ENCODE measurements at places on chromosomes 11 and 22. TPM values are rescaled to one million over a fixed set of nuclear protein-coding genes. Genes with fewer than 3 reads are reported as not detected.

DNA sequence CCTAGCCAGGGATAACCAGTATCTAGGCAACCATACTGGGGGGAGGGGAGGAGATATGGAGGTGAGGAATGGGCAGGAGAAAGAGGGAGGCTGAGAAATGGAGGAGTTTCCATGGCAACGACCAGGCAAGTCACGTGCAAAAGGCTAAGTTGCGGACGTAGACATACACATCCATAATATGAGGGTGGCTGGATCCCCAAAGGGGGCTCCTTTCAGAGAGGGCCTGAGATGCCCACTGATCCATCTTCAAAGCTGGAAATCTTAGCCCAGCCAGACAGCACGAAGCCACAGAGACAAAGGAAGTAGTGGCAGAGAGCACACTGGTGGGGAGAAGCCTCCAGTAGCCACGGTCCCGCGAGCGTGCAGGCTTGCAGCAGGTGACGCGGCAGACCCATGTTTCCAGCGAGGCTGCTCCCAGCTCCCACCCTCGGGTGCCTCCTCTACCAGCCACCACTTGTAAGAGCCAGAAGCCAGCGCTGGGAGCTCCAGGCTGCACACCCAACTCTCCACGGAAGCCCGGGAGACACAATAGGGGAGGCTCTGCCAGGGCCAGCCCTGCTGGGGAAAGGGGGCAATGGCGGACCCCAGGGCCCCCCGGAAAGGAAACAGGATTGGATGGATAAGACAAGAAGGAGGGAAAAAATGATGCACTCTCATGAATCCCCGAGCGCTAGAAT, 938 bp downstream of the FXYD6 start:
- DNase-seq = peak; percentile 31

DNA sequence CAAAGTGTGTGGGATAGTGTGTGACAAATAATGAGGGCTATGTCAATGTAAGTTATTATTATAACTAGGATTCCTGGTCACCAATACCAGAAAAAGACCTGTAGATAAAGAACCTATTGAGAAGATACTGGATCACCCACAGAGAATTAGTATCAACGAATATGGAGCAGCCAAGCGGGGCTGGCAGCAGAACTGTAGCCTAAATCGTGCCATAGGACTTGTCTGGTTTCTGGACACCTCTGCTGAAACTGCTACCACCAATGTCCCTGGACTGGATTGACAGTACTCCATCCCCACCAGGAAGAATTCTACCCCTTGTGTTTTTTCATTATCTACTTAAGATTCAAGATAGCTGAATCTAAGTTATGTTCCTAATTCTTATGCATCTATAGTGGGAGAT, 30.3 kb upstream of the PAX6 start:
- DNase-seq = no peak

SLC17A6 gene
- total RNA-seq = not detected

GRCh38 chr11:124718801-124719200, 20.9 kb upstream of the NRGN start:
- DNase-seq = no peak

HTR3A gene
- total RNA-seq = not detected

GRCh38 chr11:72422414-72422813, 11.9 kb downstream of the CLPB start:
- no peak for DNase-seq

DNA sequence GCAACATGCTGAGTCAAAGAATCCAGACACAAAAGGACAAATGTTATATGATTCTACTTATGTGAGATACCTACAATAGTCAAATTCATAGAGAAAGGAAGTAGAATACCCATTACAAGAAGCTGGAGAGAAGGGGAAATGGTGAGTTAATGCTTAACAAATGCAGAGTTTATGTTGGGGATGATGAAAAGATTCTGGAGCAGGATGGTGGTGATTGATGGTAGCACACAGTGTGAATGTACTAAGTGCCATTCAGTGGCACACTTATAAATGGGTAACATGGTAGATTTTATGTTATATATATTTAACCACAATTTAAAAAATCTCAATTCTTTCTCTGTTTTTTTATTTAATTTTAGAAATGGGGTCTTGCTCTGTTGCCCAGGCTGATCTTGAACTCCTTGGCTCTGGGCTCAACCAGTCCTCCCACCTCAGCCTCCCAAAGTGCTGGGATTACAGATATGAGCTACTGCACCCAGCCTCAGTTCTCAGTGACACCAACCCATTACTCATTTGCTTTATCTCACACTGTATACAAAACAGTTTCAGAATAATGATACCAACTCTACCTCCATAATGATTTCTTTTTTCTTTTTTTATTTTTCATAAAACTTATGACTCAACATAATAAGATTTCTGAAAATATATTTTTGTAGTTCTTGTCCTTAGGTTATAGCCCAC, 9.6 kb upstream of the RELA start:
- no peak for DNase-seq

GRCh38 chr22:44661659-44662569, 40.1 kb upstream of the PRR5 start:
- DNase-seq = no peak

- no peak for DNase-seq
Measured at GRCh38 chr11:71470946-71471345, 17.9 kb downstream of the NADSYN1 start.

DNA sequence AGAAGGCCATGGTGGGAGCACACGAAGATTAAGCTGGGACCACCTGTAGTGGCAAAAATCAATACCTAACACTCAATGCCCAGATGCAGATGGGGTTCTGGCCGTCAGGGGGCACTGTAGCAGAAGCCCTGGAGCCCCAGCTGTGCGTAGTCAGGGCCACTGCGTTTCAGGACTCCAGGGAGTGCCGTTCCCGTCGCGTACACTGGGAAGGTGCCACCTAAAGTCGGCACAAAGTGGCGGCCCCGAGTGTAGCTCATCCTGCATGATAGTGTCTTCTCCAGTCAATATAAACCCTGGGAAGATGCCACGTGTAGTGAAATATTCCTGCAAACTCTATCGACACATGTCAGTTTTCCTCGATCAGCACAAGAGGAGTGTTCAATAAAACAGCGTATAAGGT, 123.8 kb upstream of the NTM start:
- no peak for DNase-seq

All from naive thymus-derived CD8-positive, alpha-beta T cell (primary cell).